ENCODE measurements at places on chromosomes 11 and 22. TPM values are rescaled to one million over a fixed set of nuclear protein-coding genes. Genes with fewer than 3 reads are reported as not detected.

DNA sequence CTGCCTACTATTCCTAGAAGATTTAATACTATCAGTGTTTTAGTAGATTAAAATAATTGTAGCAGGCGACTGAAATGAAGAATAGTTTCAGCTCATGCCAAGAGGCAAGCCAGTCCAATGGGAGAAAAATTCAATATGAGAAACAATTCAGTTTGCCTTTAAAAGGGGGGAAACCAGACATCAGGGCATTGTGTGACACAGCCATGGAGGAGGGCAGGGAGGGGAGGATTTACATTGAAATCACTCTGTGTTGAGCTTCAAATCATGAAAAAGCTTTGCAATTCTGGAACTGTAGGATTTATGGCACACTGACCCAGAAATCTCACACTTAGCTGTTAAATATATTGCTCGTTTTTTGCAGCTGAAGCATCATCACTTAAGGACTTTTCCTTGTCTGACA, 4.6 kb downstream of the SLC1A2 start:
- DNase-seq = no peak

The AGBL2 gene
- total RNA-seq = 1.2 TPM

The MYO18B gene
- total RNA-seq = 7.9 TPM

The LAYN gene
- 8.7 TPM for total RNA-seq

The MMP1 gene
- not detected for total RNA-seq

Data from umbilical cord (tissue), 2 donors.